ENCODE measurements at places on chromosomes 7 and 10.

- DNase-seq, result no peak
Observed at GRCh38 chr7:143130541-143130940, 1.3 kb upstream of the PIP start.

DNA sequence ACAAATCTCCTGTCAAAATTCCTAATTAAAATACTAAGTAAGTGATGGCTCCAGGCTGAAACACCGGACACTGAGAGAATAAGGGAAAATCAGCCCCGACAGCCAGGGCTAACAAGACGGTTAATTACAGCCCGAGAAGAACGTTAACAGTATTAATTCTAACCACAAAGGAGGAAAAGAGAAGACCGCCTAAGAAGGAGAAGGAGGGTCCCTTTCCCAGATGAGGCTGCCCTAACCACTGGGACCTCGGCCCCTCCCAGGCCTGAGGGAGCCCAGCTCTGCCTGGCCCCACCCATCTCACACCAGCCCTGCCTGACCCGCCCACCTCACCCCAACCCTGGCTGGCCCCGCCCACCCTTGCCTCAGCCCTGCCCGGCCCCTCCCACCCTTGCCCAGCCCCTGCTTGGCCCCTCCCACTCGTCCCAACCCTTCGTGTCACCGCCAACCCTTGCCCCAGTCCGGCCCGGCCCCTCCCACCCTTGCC lies 51.3 kb downstream of the PWWP2B start:
- DNase-seq, result peak; percentile 36

DNA sequence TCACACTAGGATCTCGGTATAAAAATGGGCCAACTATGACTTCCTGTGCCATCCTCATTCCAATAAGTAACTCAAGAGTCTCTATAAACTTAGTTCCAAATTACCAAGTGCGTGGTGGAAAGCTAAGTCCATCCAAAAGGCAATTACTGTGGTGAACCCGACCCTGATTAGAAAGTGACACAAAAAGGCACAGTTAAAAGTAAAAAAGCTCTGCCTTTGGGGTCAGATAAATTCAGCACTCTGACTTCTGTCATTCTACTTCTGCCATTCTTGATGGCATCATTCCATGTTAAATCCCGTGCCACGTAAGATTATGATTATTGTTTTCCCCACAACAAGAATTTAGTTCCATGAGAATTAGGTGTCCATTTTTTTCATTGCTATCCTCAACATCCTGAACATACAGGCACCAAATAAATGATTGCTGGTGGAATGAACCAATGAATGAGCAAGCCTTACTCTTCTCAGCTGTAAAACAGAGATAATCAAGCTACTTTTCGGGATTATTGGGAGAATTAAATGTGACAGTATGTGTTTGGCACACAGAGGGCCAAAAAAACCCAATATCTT lies 877 bp downstream of the NCOA4 start:
- no peak for DNase-seq

DNA sequence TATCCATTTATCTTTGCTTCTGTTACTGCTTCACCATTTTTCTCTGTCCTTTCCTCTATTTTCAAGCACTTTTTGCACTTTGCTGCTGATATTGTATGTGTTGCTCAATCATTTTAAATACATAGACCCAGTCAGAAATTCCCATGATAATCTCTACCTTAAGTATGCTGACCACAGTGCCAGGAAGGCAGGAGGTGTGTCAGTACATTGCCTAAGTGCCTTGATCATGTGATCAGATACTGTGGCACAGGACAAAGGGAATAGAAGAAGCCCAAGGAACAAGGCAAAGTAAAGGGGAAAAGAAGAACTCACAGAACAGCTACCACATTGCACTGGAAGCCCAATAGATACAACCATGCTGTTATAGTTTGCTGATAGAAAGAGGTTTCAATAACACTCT lies 53.7 kb upstream of the CD36 start:
- no peak for DNase-seq

DNA sequence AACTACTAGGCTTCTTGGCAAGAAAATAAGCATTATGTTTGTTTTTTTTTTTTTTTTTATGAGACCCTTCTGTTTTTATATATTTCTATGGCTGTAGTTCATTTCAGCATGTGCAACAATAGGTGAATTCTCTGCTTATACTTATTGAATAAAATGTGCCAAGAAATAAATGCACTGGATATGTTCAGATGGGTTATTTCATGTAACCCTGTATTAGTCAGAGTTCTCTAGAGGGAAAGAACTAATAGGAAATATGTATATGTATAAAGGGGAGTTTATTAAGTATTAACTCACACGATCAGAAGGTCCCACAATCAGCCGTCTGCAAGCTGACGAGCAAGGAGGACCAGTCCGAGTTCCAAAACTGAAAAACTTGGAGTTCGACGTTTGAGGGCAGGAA lies 292.8 kb downstream of the CSTF2T start:
- no peak for DNase-seq

DNA sequence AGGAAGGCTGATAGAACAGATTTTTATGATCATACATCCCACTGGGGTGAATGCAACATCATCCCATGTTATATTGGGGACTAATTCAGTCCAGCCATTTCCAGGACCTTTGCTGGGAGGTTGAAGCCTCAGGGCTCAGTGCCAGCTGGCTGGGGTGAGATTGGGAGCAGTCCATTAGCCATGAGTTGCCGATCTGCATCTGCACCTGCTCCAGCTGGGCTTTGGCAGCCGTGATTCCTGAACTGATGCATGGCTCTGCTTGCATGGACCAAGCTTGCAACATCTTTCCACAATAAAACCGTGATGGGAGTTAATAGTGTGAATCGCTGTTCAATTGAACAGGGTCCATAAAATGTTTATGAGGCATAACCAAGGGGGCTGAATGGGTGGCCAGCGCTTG lies 346.9 kb downstream of the TYW1 start:
- no peak for DNase-seq

DNA sequence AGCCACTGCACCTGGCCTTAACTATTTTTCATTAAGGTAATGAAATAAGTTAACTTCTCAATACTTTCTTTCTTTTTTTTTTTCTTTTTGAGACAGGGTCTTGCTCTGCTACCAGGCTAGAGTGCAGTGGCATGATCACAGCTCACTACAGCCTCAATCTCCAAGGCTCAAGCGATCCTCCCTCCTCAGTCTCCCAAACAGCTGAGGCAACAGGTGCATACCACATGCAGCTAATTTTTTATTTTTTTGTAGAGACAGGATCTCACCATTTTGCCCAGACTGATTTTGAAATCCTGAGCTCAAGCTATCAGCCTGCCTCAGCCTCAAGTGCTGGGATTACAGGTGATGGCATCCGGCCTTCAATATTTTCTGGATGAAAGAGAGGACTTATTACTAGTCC lies 21.0 kb downstream of the KMT2C start:
- DNase-seq, result no peak

- DNase-seq, result peak; percentile 45
Observed at GRCh38 chr10:91901784-91902677, 7.3 kb downstream of the FGFBP3 start.

GRCh38 chr10:96512524-96513304 lies 1.0 kb downstream of the TLL2 start:
- DNase-seq, result no peak

DNA sequence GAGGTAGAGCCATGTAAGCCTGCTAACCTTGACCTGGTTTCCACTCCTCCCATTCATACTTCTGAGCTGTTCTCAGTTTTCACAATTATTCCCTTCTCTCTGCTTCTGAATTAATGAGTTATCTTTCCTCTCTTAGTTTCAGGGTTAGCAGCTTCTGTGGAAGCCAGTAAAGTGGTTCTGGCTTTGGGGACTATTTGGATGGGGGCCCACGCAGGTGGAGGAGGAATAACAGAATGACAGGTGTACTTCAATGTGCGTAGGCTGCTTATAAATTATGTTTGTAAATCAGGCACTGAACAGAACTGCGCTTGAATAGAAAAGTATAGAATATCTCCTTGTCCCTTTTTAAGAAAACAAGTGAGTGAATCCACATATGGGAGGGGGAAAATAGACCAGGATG lies 128.9 kb upstream of the GAD2 start:
- no peak for DNase-seq

DNA sequence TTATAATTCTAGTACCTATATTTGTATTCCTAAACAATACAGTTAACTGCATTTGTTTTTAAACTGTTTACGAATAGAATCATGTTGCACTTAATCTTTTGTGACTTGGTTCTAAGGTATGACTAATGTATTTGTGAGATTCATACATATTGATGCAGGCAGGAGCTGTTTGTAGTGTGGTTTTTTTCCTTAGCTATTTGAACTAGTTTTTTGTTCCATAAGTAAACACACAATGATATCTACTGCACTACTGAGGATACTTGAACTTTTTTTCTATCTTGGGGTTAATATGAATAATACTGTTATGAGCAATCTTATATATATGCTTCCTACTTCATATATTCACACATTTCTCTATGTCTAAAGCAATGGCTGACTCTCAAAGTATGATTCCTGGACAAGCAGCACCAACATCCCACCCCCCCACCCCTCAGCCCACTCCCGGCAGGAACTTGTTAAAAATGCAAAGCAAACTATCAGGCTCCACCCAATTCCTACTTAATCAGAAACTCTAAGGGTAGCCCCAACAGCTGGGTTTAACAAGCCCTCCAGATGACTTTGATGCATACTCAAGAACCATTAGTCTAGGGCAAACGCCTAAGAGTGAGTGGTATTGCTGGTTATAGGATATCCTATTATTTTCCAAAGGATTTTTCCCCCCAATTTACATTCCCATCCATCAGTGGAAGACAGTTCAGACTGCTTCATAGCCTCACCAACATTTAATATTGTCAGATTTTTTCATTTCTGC lies 25.8 kb downstream of the BRAF start:
- no peak for DNase-seq

DNA sequence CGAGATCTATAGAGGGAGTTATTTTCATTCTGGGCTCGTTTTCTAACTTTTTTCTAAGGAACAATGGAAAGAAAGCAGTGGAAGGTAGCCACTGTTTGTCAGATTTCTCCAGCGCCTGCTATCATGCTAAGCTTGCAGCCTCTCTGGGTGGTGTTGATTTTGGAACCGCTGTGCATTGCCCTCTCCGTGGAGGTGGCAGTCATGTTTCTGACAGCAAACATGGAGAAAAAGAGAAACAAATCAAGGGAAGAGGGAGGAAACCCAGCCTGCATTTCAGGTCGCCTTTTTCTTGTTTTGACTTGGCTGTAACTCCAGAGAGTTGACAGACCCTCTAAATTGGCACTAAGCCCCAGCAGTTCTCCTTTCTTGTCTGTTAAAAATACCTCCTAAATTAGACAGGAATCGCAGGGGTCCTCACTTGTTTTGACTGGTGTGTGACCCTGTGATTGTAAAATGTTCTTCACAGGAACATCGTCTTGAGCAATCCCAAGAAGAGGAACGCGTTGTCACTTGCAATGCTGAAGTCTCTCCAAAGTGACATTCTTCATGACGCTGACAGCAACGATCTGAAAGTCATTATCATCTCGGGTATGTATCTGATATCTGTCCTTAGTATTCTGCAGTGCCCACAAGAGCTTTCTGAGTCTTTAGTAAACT lies 4.8 kb downstream of the ECHDC3 start:
- DNase-seq, result no peak

GRCh38 chr10:42996588-42996987 lies 80.3 kb upstream of the RET start:
- no peak for DNase-seq

- no peak for DNase-seq
Observed at GRCh38 chr10:104424719-104425118, 71.1 kb downstream of the CFAP58 start.

DNA sequence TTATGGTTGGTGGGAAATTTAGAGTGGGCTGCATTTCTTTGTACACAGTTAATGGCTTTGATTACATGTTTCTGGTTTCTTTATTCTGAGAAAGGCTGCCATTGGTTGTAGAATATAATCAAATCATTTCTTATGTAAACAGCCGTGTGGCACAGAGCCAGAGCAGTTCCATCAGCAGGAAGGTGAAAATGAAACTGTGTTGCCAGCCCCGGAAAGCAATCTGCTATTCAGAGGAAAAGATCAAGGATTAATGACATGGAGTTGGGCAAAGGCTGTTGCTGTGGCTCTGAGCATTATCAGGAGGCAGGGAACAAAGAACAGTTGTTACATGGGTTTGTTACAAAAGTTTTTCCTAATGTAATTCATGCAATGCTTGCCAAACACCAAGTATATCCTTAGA lies 74.2 kb upstream of the ZNF716 start:
- no peak for DNase-seq

DNA sequence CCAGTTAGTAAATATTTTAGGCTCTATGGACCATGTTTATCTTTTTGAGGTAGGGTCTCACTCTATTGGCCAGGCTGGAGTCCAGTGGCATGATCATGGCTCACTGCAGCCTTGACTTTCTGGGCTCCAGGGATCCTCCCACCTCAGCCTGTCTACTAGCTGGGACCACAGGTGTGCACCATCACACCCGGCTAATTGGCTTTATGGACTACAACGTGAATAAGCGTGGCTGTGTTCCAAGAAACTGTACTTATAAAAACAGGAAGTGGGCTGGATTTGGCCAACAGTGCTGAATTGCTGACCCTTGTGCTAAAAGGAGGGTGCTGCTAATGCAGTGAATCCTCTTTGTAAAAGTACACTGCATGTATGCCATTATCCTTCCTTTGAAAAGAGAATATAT lies 111.7 kb upstream of the CDK13 start:
- DNase-seq, result peak; percentile 96

- DNase-seq, result no peak
Observed at GRCh38 chr7:90701021-90701420, 104.9 kb downstream of the CDK14 start.

DNA sequence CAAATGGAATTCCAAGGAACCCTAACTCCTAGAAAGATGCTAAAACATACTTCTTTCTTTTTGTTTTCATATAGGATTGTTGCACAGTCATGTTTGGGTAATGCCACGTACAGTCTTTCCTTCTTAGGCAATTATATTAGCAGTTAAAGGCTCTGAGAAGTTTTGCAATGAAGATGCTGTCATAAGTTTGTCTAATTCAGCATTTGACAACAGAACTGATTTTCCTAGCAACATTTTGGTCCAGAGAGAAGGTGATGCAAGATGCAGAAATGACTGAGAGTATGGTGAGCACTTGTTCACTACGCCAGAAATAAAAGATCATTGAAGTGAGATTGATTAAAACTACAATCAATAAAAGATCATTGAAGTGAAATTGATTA lies 184.0 kb upstream of the PLXNA4 start:
- DNase-seq, result no peak

GRCh38 chr7:157044943-157045660 lies 34.6 kb upstream of the MNX1 start:
- no peak for DNase-seq

GRCh38 chr10:28236591-28236990 lies 66.3 kb downstream of the MPP7 start:
- no peak for DNase-seq

DNA sequence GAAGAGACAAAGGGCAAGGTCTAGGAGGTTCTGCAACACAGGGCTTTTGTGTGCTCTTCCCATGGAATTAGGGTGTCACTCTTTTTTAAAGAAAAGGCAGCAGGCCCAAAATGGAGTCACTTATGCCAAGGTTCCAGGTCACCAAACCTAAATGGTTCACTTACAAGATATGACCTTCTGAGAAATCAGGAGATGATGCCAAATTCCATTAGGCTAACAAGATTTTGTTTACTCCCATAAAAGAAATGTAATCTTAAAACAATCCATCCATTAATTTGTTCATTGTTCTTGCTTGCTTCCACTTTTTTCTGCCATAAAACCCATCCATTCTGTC lies 158.1 kb downstream of the SNX13 start:
- no peak for DNase-seq
